ENCODE measurements at places on chromosomes 5 and 9.

DNA sequence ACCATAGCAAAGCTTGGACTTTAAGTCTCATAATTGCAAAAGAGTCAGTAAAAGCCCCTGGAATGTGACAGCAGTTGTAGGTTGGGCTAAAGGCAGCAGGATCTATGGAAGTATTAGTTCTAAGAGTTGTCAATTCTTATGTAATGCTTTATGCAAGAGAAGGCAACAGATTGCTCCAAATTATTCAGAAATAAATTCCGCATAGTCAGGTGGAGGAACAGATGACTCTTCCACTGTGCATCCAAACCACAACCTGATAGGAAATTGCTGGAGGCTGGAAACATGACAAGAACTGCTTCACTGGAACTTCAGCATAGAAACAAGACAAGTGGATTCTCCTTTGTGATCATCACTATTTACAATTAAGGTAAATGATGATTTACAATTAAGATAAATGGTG is 101.0 kb downstream of the STARD4 start:
- no peak for DNase-seq

DNA sequence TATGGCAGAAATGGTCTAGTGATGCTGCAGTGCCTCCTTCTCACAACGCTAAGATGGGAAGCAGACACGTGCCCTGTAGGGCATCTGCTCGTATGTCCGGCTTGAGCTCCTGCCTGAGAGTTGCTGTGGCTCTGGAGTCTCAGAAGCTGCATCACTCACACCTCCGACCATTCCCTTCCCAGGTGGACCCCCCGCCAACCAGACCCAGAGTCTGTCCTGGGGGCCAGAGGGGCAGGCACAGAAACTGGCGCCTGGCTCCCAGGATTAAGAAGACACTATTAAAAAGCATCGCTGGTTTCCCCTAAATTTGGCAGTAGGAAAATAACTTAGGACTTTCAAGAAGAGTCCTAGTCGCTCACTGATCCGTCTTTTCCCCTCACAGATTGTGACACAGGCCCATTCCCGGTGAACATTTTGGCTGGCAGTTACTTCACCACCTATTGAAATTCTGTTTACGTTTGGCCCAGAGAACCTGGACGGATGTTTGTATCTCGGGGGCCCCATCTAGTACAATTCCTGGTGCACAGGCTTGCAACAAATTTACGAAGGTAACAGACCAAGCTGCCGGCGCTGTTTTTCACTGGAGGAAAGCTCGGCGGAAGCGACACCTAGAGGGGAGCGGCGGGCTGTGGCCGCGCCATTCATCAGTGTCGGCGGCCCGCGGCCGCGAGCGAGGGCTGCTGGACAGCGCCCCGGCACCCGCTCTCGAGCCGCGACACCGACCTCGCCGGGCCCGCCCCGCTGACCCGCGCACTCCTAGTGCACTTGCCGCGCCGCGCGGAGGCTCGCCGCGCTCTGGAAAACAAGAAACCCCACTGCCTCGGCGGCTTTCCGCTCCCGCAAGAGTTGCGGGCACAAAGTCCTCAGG is 1.6 kb downstream of the FSTL4 start:
- peak; percentile 58 for DNase-seq

DNA sequence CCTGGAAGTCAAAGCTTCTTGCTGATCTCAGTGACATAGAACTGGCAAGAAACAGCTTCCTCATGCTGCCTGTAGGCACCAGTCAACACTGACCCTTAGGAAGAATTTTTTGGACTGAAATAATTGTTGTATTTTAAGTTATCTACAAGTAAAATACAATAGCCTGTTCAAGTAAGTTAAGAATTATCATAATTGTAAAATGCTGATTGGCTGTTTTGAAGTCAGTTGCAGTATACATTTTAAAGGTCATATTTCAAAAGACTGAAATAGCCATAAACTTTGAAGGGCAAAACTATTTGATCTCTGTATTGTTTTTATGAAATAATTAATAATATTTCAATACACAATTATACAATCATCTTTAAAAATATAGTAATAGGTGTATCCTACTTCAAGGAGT is 794.9 kb downstream of the MAT2B start:
- no peak for DNase-seq

GRCh38 chr9:127724012-127724411 is 8.1 kb downstream of the TTC16 start:
- DNase-seq = no peak

DNA sequence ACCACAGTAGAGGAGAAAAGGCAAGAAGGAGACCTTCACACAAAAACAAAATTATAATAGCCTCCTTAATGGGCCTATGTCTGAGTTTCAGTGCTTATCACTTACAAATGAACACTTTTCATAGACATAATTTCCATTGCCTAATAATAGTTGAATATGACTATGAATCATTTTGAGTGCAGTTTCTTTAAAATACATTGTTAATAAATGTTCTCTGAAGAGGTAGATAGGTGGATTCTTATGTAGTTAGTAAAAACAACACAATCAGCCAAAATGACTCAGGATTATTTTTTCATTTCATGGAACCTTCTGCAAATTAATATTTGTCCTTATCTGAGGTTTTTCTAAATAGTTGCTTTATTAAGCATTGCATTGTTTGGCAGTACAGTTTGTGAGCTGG is 45.6 kb downstream of the DAPK1 start:
- DNase-seq = no peak

DNA sequence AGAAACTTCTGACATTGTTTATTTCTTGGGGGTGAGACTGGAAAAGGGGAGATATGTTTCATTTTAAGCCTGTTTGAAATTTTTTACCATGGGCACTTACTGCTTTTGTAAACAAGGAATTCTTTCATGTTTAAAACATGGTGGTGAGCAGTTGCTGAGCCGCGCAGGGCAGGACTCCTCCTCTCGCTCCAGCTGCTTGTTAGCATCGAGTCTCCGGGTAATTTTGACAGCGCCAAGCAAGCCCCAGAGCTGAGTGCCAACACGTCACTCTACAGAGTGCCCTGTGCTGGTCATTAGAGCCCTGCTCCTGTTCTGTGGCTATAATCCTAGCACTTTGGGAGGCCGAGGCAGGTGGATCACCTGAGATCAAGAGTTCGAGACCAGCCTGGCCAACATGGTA is 116.5 kb upstream of the MSX2 start:
- DNase-seq = no peak

DNA sequence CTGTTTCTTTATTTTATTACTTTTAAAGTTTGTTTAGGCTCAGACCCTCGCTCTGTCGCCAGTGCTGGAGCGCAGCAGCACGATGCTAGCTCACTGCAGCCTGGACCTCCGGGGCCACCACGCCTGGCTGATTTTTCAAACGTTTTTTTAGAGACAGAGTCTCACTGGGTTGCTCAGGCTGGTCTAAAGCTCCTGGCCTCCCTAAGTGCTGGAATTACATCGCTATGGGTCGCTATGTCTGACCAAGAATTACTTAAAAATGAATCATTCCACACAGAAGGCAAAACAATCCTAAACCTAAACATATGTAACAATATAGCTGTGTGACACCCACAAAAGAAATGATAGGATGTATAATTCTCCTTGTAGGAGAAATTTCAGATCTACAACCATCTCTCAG is 86.9 kb upstream of the SIMC1 start:
- no peak for DNase-seq

GRCh38 chr9:128903871-128904620 is 16.7 kb upstream of the PHYHD1 start:
- DNase-seq = no peak

DNA sequence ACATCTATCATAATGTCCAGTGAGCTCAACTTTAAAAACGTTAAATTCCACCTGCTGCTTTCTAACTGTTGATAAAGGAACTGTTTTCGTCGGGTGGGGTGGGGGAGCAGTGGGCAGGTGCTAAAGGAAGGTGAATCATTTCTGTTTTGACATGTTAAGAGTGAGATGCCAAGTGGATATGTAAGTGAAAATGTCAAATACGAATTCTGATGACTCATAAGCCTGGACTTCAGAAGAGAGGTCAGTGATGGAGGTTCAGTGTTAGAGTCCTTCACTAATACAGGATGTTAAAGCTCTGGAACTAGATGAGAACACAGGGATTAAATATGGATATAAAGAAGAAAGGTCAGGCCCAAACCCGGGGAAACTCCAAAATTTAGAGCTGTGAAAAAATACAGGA is 617.9 kb upstream of the CTNND2 start:
- DNase-seq = no peak

DNA sequence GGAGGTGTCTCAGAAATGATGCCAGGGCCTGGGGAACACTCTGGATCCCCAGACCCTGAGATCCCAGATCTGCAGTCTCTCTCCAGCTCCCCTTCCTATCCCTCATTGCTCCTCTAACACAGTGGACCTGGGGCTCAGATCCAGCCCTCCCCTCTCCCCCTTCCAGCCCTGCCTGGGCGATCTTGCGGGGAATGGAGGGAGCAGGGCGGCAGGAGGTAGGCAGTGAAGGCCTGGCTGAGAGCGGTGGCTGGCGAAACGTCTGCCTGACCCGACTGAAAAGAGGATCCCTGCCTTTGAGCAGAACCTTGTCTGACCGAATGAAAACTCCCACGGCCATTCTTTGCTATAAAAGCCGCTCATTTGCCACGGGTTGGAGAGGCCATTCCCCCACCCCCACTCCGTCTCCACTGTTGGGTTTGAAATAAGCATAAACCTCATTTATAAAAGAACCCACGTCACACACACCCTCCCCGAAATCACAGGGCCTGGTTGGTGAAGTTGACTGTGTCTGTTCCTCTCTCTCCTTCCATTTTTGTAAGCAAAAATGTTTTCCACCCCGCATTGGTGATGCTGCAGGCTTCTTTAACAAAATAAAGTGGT is 8.8 kb downstream of the MSX2 start:
- no peak for DNase-seq

- DNase-seq = no peak
These were observed at the start of gene SHISAL2B for GRCh38 chr5:64690417-64691151. TSS of gene SHISAL2B (plus strand) at chr5:64690503. CDS start at chr5:64690624, 121 bp downstream.

DNA sequence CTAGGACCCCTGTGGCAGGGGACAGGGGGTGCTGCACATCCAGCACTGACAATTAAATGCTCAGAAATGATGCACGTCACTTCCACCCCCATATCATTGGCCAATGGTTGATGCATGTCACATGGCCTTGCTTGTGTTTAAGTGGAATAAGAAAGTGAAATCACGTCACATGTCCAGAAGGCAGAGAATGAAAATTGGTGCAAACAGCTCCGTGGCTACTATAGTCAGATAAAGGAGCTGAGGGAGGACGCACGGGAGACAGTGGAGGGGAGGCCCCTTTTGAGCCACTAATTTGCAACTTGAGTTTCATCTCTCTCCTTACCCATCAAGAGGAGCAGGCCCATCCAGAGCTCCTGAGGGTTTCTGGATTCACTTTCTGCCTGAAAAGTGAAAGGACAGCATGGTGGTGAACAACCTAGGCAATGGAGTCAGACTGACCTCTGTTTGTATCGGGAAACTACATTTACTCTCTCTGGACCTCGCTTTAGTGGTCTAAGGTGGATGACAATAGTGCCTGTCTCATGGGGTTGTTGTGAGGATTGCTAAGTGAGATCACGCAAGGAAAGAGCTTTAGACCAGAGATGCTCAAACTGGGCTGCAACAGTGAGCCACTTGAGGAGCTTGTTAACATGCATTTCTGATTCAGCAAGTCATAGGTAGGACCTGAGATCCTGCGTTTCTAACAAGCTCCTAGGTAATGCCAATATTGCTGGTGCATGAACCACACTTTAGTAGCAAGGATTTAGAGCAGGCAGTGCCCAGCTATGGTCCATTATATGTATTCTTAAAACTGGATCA is 133.9 kb upstream of the ADRA1B start:
- no peak for DNase-seq

- peak; percentile 68 for DNase-seq
These were observed 977 bp downstream of the MGAT4B start for GRCh38 chr5:179805529-179806249.

DNA sequence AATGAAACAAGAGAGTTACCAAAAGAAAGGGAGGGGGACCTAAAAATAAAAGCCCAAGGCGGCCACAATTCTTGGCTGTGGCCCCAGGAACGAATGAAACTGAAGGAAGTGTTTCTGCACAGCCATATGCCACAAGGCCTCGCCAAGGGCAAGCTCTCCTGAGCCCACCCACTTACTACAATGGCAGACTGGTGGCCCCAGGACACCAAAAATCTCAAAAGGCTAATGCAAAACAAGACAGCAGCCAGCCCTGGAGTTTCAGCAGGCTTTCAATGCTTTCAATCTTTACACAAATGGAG is 4.0 kb downstream of the CAMSAP1 start:
- DNase-seq = no peak

GRCh38 chr5:144205141-144205551 is 34.5 kb downstream of the KCTD16 start:
- peak; percentile 47 for DNase-seq

- DNase-seq = no peak
These were observed 29.2 kb upstream of the LAMC3 start for GRCh38 chr9:130979591-130980385.

DNA sequence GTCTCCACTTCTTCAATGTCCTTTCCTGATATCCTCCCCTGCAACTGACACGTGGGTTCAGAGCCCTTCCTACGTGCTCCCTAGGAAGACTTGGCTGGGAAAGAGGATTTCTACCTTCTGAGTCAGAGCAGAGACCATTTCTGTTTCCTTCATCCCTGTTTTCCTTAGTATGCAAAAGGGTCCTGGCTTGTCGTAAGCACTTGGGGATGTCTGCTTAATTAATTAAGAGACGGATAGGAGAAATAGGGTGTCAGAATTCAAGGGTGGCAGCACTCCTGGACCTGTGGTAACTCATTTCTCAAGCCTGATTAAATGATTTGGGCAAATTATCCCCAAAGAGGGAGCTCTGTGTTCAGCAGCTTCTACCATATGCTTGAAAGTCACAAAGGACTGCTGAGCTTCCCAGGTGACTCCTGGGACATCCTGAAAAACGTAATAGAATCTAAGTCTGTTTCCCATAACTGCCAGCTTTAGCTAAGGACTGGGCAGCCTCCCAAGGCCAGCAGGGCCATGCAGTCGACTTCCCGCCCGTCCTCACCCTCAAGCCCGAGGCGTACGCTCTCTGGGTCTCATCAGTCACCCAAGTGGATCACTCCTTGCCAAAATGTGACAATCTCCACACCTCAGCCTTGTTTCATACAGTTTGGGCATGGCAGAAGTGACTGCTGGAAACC is 20.5 kb downstream of the ABCA1 start:
- DNase-seq = peak; percentile 74

DNA sequence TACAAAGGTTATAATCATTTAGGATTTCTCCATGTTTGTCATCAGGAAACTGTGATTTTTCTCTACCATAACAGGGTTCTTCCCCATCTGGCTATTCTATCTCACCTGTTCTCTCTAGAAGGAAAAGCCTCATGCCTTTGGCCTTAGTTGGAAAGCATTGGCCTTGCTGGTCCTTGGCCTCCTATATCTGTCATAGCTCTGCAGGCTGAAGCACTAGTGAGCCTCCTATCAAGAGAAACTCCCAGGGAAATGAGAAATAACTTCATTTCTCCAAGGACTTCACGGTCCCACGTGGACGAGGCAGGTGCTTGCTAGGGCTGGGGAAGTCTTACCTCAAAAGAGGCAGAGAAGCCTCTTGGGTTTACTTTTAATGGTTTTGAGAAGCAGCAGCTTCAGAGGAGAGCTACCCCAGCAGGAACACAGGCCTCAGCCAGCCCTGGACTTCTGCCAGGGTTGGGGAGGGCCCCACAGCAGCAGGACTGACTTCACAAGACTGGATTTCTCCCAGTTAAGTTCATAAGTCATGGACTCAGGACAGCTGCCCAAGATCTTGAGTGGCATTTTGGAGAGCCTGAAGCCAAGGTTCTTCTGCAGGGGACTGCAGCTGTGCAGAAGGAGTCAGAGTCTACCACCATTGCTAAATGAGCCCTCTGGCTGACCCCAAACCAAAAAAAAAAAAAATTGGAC is 15.8 kb upstream of the PSAT1 start:
- DNase-seq = no peak
